ENCODE measurements at places on chromosomes 5 and 9.

DNA sequence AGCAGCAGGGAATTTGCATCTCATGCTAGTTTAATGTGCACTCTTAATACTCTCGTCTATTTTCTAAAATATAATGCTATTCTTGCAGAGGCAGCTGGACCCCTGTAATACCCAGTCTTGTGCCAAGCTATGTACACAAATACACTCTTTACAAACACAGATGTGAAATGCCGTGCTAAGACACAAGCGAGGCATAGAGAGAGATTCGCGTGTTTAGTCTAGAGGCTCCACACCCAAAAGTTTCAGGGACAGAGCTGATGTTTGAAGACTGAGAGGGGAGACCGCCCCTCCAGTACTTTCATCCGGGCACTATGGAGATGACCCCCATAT is 1.2 kb downstream of the DPYSL3 start:
- DNase-seq: no peak

DNA sequence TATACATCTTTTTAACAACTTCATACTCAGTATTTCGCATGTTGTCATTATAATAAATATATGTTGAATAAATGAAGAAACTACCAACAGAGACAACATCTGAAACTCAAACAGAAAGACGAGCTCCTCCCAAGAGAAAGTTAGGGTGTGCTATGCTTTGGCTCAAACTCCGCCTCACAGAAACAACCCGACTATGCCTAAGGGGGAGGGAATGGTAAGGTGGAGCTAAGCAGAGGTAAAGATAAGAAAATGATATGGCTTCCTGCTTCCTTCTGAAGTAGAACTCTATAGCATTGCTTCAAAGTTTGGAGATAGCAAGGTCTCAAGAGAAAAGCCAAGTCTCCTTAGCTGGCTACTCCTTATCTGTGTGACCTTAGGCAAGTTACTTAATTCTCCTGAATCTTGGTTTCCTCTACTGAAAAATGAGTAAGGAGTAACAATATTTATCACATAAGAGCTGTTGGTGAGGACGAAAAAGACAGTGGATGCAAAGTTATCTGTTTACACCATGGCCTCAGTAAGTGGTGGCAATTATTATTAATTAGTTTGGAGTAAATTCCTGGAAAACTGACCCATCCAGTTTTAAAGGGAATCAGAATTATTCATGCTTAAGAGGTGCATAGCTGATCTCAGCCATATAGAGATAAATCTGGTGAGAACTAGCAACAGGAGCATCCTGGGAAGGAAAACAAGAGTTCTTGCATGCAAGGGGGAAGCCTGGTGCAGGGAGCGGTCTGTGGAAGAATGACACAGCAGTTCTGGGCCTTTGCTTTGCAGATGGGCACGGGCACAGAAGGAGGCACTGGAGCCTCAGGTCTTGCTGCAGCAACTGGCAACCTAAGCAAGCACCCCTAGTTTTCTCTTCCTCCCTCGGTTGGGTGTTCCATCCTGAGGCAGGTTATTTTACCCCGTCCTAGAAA is 73.3 kb downstream of the GLIS3 start:
- DNase-seq: no peak

DNA sequence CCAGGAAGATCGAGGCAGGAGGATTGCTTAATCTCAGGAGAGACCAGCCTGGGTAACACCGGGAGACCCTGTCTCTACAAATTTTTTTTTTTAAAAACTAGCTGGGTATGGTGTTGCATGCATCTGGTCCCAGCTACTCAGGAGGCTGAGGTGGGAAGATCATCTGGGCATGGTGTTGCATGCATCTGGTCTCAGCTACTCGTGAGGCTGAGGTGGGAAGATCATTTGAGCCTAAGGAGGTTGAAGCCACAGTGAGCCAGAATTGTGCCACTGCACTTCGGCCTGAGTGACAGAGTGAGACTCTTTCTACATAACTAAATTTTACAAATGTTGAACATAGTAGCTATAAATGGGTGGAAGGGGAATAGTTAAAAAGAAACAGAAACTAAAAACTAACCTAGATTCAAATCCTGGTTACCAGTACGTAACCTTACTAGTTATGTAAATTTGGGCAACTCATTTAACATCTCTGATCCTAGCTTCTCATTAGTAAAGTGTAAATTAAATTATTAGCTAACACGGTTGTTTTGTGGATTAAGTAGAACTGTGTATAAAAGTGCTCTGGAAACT is 41.7 kb downstream of the TMEM161B start:
- DNase-seq: no peak

DNA sequence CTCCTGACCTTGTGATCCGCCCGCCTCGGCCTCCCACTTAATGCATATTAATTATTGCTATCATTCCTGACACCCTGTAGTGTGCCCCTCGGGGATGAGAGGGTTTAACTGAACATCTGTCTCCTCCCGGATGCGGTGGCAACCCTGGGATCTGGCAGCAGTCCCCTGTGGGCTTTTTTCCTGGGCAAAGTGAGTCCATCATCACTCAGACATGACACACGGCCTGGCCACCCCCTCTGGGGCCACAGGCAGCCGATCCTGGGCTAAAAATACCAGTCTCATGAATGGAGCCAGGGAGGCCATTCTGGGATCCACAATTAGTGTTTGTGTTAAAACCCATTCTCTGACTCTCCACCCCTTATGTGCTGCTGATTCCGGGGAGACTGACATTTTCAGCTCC is 161.2 kb downstream of the RGS3 start:
- peak; percentile 89 for DNase-seq

- DNase-seq: no peak
These were observed 93.6 kb upstream of the OTULINL start for GRCh38 chr5:14487897-14488570.

DNA sequence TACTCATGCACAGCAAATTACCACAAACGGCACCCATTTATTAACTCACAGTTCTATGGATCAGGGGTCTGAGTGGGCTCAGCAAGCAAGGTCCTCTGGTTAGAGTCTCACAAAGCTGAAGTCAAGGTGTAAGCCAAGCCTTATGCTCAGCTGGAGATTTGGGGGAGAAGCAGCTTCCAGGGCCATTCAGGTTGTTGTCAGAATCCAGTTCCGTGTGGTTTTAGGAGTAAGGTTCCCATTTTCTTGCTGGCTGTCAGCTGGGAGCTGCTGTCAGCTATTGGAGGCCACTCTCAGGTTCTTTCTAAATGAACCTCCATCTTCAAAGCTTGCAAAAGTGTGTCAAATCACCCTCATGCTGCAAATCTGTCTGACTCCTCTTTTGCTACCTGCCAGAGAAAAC is 17.7 kb downstream of the FCN2 start:
- DNase-seq: no peak

DNA sequence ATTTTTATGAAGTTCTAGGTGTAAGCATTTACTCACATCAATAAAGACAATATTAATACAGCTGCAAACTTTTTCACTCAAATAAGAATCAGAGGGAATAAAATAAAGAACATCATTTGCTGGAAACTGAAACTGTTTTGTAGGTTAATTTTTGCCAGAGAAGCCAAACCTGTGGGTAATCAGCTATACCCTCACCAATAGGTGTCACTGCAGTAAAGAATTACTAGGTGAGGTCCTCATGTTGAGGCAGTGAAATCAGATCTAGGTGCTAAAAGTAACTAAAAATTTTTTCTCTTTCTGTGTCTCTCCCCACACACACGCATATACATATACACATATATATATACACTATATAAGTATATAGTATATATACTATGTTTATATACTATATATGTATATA is 1016.3 kb upstream of the SEMA6A start:
- DNase-seq: no peak

- no peak for DNase-seq
These were observed 16.1 kb downstream of the MACROH2A1 start for GRCh38 chr5:135382981-135383380.

DNA sequence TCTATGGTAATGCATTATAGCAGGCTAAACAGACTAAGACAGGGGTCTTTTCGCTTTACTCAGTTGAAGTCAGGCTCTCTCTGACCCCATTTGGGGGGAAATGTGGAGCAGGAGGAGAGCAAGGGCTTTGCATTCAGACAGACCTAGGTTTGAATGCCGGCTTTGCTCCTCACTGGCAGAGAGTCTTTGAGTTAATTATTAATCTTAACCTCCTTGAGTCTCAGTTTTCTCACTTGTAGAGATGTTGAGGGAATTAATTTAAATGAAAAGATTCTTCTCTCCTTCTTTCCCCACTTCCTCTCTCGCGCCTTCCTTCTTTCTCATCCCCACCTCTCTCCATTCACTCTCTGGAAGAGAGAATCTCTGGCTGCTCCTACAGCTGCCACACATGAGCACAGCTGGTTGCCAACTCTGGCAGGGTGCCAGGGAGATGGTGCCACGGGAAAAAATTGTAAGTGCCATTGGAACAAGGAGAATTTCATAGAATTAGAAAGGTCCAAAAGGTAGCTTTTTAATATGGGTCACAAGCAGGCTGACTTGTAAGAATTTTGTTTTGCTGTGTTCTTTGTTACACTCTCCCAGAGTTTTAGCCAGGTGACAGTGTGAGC is 25.2 kb upstream of the GLRA1 start:
- peak; percentile 4 for DNase-seq

DNA sequence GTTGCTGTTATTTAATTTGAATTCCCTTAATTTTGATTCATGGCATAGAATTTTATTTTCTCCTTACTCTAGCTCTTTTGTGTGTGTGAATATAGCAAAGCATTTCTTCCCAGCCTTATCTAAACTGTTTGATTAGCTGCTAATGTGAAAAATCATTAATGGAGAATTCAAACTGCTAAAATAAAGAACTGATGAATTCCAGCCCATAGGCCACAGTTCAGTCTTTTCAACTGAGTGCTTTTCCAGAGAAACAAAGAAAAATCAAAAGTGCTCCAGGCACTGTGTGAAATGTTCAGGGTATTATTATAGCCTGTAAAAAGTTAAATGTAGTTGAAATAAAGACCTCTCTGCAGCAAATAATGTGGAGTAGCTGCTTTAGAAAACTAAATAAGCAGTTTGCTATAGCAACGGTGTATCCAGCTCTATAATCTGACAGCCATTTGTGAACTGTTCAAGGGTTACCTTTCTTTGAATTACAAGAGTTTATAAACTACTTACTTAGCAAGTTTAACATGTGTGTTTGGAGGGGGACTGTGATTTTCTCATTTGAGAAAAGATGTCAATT is 123.8 kb downstream of the GIN1 start:
- DNase-seq: no peak

GRCh38 chr9:130294664-130295063 is 29.1 kb downstream of the HMCN2 start:
- DNase-seq: no peak

- no peak for DNase-seq
These were observed 285.5 kb upstream of the SMARCA2 start for GRCh38 chr9:1729631-1730030.
